ENCODE measurements at places on chromosomes 4 and X.

- no peak for DNase-seq
Measured at GRCh38 chrX:1106478-1107210, 105.8 kb downstream of the CRLF2 start.

DNA sequence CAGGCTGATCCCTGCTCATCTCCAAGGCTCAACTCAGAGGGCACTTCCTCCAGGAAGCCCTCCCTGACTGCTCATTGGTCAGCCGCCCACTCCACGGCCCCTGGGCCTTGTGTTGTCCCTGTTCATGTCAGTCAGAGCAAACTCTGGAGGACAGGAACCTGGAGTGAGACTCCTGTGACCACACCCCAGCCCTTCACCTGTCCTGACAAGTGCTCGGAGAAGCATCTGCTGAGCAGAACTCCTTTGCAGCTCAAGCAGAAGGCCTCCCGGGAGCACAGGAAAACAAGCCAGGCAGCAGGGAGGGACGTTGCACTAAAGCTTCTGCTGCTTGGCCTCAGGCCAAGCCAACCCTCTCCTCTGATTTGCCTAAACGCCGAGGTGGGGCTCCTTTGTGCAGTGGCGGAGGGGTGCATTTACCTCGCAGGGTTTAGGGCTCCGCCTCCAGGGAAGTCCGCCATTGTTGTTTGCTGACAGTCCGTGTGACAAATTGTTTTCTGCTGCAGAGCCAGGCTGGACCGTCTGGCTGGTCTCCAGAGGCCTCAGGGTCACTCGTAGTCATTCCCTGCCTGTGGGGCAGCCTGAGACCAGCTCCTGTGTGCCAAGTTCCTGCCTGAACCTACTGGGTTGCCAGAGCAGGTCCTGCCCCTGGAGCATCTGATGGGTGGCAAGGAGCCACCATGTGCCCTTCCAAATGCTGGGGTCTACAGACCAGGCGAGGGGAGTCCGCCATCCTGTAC lies 61.8 kb downstream of the C4orf50 start:
- DNase-seq, result no peak

GRCh38 chrX:48696909-48697727 lies 584 bp downstream of the SUV39H1 start:
- peak; percentile 42 for DNase-seq

- no peak for DNase-seq
Measured at GRCh38 chrX:72475952-72476668, 96.5 kb downstream of the HDAC8 start.

DNA sequence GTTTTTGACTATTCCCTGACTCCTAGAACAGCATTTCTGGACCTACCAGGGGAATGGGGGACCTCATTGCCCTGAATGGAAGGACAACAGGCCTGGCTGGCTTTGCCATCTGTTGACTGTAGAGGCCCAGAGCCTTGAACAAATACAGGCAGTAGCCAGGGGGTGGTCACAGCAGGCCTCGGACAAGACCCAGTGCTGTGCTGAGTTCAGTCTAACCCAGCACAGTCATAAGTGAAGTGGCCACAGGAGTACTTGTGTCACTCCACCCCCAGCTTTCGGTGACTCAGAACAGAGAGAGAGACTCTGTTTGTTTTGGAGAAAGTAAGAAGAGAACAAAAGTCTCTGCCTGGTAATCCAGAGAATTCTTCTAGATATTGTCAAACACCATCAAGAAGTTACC lies 310.0 kb downstream of the PRR32 start:
- DNase-seq, result no peak

DNA sequence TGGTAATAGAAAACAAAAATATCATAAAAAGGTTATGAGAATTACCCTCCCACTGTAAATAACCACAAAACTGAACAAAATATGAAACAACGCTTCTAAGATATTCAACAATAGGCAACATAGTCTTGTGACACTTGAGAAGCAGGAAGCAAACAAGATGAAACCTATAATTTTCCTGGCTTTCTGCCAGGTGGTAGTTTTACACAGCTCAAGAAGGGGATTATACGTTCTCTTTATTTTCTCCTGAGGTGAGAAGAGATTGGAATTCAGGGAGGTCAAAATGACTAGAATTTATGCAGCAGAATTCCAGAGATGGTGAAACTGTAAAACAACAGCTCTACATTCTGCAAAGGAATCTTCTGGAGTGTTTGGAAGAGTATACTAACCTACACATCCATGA lies 186.0 kb downstream of the HHIP start:
- peak; percentile 18 for DNase-seq

DNA sequence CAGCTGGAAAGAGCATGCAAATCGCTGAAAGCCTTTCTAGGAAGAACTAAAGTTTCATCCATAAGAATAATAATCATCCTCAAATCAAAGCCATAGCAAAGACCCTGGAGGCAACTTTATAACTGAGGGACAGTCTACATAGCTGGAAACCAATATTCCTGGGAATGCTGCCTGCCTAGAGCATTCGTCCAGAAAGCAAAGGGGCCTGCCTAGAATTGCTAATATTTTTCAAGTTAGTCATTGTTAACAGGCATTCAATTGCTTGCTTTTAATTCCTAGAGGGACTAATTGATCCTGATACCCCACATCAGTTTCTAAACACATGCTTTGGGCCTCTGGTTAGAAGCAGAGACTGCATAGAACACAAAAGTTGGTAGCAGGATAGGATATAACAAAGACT lies 4.2 kb upstream of the PPARGC1A start:
- DNase-seq, result no peak

- DNase-seq, result peak; percentile 20
Measured at GRCh38 chr4:82358847-82359246, 14.9 kb downstream of the HNRNPD start.

GRCh38 chrX:154300816-154301215 lies 5.2 kb downstream of the TKTL1 start:
- peak; percentile 80 for DNase-seq

- no peak for DNase-seq
Measured at GRCh38 chrX:9745417-9746115, 20.1 kb downstream of the GPR143 start.

DNA sequence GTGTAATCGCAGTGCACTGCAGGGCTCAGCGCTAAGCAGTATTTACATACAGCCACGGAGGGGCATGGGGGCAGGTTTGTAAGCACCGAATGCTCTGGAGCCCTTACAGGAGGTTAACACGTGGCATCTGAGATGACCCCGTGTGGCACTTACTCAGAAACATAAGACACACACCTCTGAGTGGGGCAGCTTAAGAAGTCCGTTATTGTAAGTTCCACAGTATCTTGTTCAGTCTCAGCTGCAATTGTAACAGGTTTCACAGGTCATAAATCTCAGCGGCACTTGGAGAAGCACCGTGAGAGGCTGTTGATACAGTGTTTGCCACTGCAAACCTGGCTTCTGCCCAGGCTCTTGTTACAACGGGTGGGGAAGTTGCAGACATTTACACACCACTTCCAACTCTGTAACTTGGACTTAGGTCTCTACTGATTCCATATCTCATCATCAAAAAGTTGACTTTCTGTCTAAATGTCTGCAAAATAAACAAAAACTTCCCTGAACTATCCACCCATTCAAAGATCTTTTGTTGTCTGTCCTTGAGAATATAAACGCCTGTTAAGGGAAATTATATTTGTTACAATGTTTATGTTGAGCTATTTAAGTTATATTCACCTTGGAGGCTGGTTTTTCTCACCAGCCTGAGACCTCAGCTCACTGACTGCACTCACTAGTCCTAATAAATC lies 10.3 kb downstream of the CPLX1 start:
- DNase-seq, result no peak

GRCh38 chrX:56744996-56745395 lies 16.0 kb downstream of the NBDY start:
- DNase-seq, result peak; percentile 75

DNA sequence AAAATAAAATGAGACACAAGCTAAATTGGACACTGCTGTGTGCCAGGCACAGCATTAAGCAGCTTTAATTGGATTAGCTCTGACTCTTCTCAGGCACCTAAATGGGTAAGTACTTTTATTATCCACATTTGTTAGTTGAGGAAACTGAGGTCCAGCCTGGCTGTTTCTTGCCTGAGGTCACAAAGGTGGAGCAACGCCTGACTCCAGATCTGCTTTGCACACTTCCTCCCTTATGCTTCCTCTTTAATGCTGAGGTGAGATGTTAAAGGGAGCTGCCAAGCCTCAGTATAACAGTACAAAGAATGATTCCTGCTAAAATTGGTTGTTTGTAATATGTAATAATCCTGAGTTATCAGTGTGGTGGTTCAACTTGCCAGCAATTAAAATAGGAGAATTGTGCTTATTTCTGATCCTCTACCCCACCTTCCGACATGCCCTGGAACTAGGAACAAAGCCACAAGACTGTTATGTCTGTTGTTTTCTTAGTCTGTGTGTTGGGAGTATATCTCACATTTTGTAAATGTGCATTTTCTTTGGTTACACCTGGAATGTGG lies 74.4 kb downstream of the AFF1 start:
- peak; percentile 41 for DNase-seq

- DNase-seq, result peak; percentile 22
Measured at GRCh38 chrX:107894038-107894437, 68.4 kb downstream of the MID2 start.

DNA sequence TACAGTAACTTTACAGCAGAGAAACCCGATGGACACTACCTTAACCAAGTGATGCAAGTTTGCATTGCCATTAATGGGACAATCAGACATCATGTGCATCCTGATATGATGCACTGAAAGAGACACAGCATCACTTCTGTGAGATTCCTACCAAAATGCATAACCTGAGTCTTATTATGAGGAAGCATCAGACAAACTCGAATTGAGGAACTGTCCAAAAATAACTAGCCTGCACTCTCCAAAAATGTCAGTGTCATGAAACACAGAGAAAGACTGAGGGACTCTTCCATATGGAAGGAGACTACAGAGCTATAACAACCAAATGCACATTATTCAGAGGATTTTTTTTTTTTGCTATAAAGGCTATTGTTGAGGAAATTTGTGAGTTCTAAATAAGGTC lies 66.6 kb upstream of the IQSEC2 start:
- no peak for DNase-seq
